Effector CD4-positive, alpha-beta T cell (primary cell): ENCODE measurements at places on chromosomes 6 and 20.

GRCh38 chr20:41424546-41424945 is 57.9 kb upstream of the EMILIN3 start:
- DNase-seq, result no peak

DNA sequence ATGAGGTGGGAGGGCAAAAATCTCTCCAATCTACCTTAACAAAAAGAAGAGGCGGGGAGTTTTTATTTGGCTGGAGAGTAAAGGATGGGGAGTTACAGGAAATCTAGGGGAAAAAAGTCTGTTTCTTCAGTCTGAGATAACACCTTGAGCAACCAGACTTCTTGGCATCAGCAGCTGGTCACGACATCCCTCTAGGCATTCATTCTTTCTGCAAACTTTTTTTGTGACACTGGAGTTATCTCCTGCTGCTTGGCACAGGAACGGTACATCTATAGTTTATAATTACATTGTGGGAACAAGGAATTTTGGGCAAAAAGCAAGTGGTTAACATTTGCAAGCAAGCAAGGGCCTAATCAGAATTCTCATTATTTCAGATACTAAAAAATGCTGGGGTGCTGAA is 50.6 kb upstream of the IFNGR1 start:
- no peak for DNase-seq

- DNase-seq, result no peak
These were observed 2.9 kb upstream of the TMEM74B start for GRCh38 chr20:1187605-1188171.

DNA sequence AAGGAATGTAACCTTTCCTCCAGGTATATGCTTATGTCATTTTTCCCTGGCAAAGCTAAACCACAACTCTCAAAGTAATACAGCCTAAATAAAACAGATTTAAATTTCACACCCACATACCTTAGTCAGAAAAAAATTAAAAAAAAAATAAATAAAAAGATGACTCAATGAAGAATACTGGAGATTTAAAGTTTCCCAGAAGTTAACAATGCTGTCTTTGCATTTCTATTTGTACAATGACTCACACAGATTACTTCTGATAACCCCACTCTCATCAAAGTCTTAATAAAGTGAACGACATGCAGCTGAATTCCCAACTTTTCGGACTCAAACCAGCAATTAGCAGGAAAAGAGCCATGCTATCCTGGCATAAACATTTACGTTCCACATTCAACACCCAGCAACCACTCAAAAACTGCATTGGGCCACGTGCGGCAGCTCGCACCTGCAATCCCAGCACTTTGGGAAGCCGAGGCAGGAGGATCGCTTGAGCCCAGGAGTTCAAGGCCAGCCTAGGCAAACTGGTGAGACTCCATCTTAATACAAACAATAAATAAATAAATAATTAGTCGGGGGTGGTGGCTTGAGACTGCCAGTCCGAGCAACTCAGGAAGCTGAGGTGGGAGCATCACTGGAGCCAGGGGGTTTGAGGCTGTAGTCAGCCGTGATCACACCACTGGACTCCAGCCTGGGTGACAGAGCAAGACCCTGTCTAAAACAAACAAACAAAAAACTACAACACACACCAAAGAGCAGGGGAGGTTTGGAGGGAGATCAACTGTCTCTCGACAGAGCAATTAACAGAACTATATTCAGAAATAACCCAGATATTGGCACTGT is 130.5 kb downstream of the WDR27 start:
- DNase-seq, result no peak

DNA sequence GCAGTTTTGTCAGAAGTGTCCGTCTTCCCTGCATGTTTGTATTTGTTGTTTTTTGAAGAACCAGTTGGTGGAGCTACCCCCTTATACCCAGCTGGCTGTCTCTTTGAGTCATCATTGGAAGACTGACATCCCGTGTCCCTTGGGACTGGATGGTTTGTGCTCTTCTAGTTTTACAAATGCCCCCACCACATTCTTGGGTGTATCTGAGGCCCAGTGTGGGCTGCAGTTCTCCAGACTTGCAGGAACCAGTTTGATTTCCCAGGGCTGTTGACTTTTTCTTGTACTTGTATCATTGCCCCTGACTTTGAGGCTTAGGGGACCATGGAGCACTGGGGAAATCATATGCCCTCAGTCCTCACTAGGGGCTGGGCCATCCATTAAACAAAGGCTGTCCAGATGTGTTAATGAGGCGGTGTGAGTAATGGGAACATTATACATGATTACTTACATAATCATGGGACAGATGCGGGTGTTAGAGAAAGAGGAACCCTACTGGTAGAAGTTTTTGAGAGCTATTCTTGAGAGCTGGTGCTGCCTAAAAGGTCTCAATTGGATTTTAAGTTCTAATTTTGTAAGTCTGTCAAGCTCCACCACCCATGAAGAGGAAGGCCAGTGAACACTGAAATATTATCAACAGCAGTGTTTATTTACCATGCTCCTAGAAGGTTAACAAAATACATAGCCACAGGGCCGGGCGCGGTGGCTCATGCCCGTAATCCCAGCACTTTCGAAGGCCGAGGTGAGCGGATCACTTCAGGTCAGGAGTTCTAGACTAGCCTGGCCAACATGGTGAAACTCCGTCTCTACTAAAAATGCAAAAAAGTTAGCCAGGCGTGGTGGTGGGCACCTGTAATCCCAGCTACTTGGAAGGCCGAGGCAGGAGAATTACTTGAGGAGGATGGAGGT is 8.5 kb downstream of the JARID2 start:
- no peak for DNase-seq

DNA sequence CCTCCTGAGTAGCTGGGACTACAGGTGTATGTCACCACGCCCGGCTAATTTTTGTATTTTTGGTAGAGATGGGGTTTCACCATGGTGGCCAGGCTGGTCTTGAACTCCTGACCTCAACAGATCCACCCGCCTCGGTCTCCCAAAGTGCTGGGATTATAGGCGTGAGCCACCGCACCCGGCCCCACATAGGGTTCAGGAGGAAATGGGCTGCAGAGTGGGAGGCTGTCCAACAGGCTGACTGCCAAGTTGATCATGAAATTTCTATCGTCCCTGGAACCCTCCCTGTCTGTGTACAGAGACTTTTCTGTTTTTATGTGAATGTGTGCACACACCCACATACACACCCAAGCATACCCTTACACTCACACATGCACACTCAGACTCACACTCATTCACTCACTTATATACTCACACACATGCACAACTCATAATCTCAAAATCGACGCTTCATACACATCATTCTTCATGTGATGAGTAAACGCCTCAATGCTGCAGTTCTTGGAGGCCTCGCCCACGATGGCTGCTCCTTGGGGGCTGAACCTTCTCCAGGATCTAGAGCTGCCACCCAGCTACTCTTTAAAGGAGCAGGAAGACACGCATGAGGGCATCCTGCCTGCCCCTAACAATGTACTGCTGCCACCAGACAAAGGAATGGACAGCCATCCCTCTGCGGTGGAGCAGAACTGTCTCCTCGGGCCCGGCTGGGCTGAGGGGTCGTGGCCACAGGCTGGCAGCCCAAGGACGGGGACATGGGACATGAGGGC is 35.6 kb downstream of the SUN5 start:
- DNase-seq, result no peak

DNA sequence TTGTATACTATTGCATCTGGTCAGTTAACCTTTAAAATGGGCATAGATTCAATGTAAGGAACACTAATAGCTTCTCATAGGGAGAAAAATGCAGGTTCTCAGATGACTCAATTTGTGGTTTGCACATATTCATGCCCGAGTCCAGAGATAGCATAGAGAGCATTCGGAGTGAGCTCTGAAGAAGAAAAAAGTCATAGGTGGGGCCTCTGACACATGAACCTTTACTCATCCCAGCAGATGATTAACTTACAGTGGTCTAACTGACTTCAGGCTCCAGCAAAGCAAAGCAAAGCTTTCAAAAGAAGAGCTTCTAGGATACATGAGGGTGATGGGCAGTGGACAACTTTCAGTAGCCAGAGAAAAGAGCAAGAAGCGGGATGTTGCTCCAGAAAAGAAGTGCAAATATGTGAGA is 55.3 kb upstream of the BTN3A2 start:
- DNase-seq, result no peak

DNA sequence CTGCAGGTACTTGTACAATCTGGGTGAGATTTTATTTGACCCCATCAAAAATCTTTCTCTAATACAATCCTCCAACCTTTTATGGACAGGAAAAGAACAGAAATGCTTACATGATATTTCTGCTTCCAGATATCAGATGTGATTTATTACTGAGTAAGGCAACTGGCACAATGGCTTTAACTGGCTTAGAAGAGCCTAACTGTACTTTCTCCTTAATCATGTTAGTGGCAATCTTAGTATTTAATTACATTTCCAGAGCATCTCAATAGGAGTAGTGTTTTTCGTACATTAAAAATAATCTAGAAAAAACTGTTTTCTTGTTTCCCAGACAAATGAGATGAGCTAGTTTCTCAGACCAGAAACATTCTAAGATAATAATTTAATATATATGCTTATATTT is 251.6 kb downstream of the KCNQ5 start:
- no peak for DNase-seq

DNA sequence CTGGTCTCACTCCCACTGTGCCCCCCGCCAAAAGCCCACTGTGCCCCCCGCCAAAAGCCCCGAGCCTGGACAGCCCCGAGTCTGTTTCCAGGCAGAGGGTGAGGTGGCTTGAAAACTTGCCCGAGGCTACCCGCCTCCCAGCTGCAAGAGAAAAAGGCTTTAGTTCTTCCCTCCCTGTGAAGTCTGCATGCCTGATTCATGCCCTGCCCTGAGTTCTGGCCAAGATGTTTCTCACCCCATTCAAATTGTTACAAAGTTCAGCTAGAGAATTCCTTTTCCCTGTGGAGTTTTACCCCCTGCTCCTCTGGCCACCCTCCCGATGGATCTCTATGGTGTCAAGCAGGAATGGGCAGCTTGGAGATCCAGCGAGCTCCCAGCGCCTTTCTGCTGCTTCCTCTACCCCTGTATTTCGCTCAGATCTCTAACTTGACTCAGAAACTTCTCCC is 298.8 kb upstream of the MAP3K7 start:
- DNase-seq, result no peak

GRCh38 chr6:52523378-52524142 is 53.3 kb downstream of the TRAM2 start:
- no peak for DNase-seq

DNA sequence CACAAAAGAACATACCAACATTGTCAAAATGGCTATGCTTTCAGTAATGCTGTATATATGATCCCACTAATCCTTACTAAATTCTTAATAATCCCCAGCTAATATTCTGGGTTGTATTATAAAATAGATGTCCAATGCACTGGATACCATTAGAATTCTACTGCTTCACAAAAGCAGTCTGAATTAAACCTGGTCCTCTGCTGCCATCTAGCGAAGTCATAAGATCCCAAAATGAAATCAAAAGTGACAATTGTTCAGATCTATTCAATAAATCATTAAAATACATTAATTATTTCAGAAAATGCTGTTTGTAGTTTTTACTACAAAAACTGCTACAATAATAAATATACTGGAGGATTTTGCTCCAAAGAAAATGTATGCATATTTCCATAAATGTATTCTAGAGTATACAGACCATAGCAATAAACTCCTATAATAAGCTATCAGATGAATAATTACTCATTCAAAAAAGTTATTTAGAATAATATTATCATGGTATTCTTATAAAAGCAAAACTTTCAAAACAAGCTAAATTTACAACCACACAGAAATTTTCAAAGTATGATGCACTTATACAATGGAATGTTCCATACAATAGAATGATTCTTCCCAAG is 92.6 kb downstream of the RNGTT start:
- peak; percentile 45 for DNase-seq
